ENCODE measurements at places on chromosomes 1 and 21. TPM values are rescaled to one million over a fixed set of nuclear protein-coding genes. Genes with fewer than 3 reads are reported as not detected.
A peak's percentile ranks its signal among the peaks of the same experiment; 100 is the strongest.

Gene DARS2
- 22.8 TPM for total RNA-seq

Gene STIL
- total RNA-seq: 17.2 TPM

Gene TTC3
- total RNA-seq: 332 TPM

Gene F13B
- not detected for total RNA-seq

Gene MAEL
- not detected for total RNA-seq

Gene CIART
- 13.9 TPM for total RNA-seq

Gene FAM167B
- total RNA-seq: 0.18 TPM

Gene KAZN
- total RNA-seq: 5.6 TPM

GRCh38 chr1:78060857-78061563 is 15.2 kb downstream of the GIPC2 start:
- no peak overlapping the region for H3K27ac ChIP-seq
- DNase-seq: no peak
- H3K36me3 ChIP-seq: no peaks in the 10 kb centered on the region
- no peak overlapping the region for H3K4me3 ChIP-seq
- H3K27me3 ChIP-seq: no peaks in the 10 kb centered on the region

GRCh38 chr1:78069784-78070183 is 24.0 kb downstream of the GIPC2 start:
- no peaks in the 10 kb centered on the region for H3K27me3 ChIP-seq
- H3K4me1 ChIP-seq: peaks cover 1% of the 10 kb centered on the region
- no peak for DNase-seq
- no peak overlapping the region for H3K4me3 ChIP-seq
- H3K36me3 ChIP-seq: no peaks in the 10 kb centered on the region
- H3K27ac ChIP-seq: no peak overlapping the region

DNA sequence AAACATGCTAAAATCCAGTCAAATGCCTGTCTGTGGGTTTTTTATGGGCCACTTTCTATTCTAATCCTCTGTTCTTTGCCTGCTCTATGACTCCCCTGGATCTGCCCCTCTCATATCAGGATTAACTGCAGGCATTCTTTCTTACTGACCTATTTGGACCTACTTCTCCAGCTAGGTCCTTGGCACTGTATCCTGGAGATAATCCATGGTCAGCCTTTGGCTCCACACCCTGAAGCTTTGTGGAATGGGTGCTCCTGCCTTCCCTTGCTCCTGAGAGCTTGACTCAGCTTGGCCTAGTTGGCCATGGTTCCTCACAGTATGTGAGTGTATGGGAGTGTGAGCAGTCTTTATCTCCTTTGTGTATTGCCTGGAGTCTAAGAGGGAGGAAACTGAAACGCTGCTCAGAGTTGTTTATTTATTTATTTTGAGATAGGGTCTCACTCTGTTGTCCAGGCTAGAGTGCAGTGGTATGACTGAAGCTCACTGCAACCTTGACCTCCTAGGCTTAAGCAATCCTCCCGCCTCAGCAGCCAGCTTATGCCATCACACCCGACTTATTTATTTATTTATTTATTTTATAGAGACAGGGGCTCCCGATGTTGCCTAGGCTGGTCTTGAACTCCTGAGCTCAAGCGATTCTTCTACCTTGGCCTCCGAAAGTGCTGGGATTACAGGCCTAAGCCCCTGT is 28.7 kb upstream of the CDC14A start:
- H3K36me3 ChIP-seq: no peaks in the 10 kb centered on the region
- H3K4me3 ChIP-seq: no peak overlapping the region
- no peaks in the 10 kb centered on the region for H3K4me1 ChIP-seq
- DNase-seq: no peak
- H3K27me3 ChIP-seq: peaks cover 2% of the 10 kb centered on the region

DNA sequence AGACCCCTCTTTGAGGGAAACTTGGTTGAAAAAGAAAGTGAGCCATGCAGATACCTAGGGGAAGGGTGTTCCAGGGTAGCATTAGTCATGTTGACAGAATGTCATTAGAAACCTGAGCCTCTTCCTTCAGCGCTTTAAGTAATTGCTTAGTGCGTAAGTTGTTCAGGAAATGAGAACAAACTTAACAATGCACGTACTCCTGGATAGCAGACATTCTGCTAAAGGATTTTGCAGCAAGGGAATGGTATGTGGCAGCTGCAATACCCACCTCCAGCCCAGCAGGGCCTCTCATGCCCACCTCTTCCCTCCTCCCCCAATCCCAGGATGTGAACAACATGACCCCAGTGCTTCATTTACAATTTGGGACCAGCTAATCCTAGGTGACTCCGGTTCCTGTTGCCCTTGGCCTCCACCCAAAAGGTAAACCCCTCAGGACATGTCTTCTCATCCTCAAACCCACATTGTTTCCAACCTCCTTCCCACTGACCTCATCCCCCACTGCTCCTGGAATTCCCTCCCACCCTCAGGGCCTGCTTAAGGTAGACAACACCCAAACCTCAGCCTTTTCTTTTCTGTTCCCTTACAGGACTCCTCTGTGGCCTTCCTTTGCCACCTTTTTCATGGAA is 98.0 kb upstream of the BCAR3 start:
- H3K4me3 ChIP-seq: no peak overlapping the region
- H3K36me3 ChIP-seq: no peaks in the 10 kb centered on the region
- H3K27me3 ChIP-seq: no peaks in the 10 kb centered on the region
- peak overlapping the region; percentile 1 for H3K27ac ChIP-seq

DNA sequence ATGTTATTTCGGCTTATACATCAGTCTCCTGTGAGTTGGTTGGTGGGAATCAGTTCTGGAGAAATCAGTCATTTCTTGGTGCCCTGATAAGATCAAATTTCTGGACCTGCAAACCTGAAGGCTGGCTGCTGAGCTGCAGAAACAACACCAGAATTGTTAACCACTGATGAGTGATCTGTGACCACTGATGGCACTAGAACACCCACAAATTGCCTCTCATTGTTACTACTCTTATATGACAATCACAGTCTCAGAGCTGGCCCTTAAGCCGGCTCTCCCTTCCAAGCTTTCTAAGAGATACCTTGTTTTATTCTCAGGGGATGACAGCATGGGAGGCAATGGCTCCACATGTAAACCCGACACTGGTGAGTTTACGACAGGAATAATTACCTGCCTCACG is 1.9 kb downstream of the C1orf162 start:
- no peaks in the 10 kb centered on the region for H3K27me3 ChIP-seq
- no peak for DNase-seq
- no peaks in the 10 kb centered on the region for H3K4me1 ChIP-seq
- H3K4me3 ChIP-seq: no peak overlapping the region
- H3K27ac ChIP-seq: no peak overlapping the region

GRCh38 chr1:229209386-229209785 is 61.5 kb upstream of the RAB4A start:
- DNase-seq: peak; percentile 69
- no peaks in the 10 kb centered on the region for H3K36me3 ChIP-seq
- H3K4me1 ChIP-seq: peaks cover 27% of the 10 kb centered on the region
- no peaks in the 10 kb centered on the region for H3K27me3 ChIP-seq
- peak overlapping the region; percentile 99 for H3K27ac ChIP-seq
- no peak overlapping the region for H3K4me3 ChIP-seq

DNA sequence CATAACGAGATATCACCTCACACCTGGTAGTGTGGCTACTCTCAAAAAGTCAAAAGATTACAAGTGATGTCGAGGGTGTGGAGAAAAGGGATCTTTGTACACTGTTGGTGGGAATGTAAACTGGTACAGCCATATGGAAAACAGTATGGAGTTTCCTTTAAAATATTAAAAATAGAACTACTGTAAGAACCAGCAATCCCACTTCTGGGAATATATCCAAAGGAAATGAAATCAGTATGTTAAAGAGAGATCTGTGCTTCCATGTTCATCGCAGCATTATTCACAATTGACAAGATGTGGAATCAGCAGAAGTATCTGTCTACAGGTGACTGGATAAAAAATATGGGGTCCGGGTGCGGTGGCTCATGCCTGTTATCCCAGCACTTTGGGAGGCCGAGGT is 7.6 kb upstream of the PIK3C2B start:
- H3K36me3 ChIP-seq: no peaks in the 10 kb centered on the region
- no peak overlapping the region for H3K27ac ChIP-seq
- H3K27me3 ChIP-seq: peaks cover 16% of the 10 kb centered on the region
- no peaks in the 10 kb centered on the region for H3K4me1 ChIP-seq

- H3K27ac ChIP-seq: no peak overlapping the region
- no peaks in the 10 kb centered on the region for H3K27me3 ChIP-seq
- H3K36me3 ChIP-seq: no peaks in the 10 kb centered on the region
- DNase-seq: peak; percentile 34
- no peak overlapping the region for H3K4me3 ChIP-seq
Observed at GRCh38 chr1:63547621-63548294, 24.4 kb downstream of the EFCAB7 start.

GRCh38 chr1:10693152-10693496 is 103.3 kb downstream of the CASZ1 start:
- H3K27me3 ChIP-seq: peaks cover 20% of the 10 kb centered on the region
- no peaks in the 10 kb centered on the region for H3K36me3 ChIP-seq
- DNase-seq: no peak
- no peak overlapping the region for H3K27ac ChIP-seq

DNA sequence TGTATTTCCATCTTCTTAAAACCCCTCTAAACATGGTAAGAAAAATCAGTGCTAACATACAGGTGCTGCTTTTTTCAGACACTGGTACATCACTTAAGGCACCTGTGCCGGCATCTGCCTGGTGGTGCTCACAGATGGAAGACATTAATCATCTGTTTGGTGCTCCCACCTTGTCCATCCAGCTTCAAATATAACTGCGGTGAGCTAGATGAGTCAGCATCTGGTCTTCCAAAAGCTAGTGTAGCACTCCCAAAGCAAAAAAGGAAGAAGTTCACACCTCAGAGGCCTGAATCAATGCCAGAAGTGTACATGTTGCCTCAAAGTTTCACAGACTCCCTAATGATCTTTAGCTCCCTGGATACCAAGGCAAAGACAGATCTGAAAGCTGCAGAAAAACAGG is 44.4 kb downstream of the TM2D1 start:
- DNase-seq: no peak
- no peak overlapping the region for H3K27ac ChIP-seq
- H3K4me3 ChIP-seq: no peak overlapping the region
- H3K4me1 ChIP-seq: no peaks in the 10 kb centered on the region

DNA sequence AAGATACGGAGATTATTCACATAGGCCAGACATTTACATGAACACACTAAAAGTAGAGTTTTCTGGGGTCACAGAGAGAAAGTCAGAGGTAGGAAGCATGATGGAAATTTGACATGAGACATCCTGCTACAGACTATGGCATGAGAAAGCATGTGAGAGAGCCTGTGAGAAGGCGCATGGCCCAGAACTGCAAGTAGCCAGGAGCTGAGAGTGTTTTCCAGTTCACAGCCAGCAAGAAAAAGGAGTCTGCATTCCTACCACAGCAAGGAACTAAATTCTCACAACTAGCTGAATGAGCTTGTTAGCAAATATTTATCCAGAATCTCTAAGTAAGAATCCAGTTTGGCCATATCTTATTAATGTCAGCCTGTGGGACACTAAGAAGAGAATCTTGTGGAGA is 673.3 kb downstream of the BRINP3 start:
- DNase-seq: no peak
- H3K27me3 ChIP-seq: no peaks in the 10 kb centered on the region
- no peaks in the 10 kb centered on the region for H3K36me3 ChIP-seq
- no peak overlapping the region for H3K4me3 ChIP-seq
- H3K4me1 ChIP-seq: no peaks in the 10 kb centered on the region

DNA sequence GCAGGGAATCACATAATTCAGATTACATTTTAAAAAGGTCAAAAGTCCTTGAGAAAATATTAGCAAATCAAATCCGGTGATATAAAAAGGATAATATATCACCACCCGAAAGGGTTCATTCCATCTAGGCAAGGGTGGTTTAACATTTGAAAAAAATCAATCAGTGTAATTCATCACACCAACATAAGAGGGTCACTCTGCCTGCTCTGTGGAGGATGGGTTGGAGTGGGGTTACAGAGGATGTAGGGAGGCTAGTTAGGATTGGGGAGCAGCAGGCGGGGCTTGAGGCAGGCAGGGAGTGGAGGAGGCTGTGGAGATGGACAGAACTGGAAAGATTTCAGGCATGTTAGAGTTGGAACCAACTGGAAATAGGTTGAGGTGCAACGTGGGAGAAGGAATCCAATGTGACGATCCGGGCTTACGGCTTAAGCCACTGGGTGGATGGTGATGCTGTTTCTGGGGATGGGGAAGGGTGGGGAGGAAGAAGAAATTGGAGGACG is 12.5 kb downstream of the ADORA1 start:
- H3K36me3 ChIP-seq: no peaks in the 10 kb centered on the region
- no peak for DNase-seq

- H3K4me1 ChIP-seq: peaks cover 4% of the 10 kb centered on the region
- H3K4me3 ChIP-seq: no peak overlapping the region
- no peak overlapping the region for H3K27ac ChIP-seq
- H3K36me3 ChIP-seq: no peaks in the 10 kb centered on the region
- peaks cover 4% of the 10 kb centered on the region for H3K27me3 ChIP-seq
Observed at GRCh38 chr1:41914516-41914915, 4.2 kb downstream of the HIVEP3 start.

- no peak overlapping the region for H3K27ac ChIP-seq
- no peak for DNase-seq
- no peaks in the 10 kb centered on the region for H3K4me1 ChIP-seq
- H3K4me3 ChIP-seq: no peak overlapping the region
- no peaks in the 10 kb centered on the region for H3K36me3 ChIP-seq
Observed at GRCh38 chr1:5415606-5416005, 576.6 kb downstream of the NPHP4 start.

DNA sequence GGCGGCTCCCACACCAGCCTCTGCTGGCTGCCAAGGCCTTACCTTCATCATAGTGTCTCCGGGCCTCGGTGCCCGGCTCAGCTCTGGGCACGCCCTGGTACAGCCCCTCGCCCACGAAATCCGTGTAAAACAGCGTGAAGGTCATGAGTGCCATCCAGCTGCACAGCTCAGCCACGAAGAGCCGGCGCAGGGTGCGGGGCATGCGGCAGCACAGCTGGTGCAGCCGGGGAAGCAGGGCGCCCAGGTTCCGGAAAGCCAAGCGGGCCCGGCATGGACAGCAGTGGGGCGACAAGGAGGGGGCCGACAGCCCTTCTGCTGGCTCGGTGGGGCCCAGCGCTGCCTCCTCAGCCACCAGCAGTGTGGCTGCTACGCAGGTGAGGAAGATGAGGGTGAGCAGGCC is 17.5 kb downstream of the SLC45A3 start:
- H3K27ac ChIP-seq: no peak overlapping the region

DNA sequence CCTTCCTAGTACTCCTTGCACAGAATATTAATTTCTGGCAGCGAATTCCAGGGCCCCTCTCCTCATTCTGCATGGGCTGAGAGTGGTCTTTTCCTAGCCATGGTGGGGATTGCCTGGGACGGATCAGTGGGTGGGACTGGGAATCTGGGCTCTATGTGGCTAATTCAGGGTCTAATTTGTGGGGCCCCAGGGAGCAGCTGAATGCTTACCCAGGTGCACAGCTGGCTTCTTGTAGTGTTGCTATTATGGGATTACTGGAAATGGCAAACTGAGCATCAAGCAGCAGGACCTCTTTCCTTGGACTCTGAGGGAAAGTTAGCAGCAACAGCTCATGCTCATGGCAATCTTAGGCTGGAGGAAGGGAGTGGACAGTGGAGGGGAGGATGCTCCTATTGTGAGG is 187.1 kb upstream of the CACNA1E start:
- H3K27ac ChIP-seq: no peak overlapping the region
- DNase-seq: no peak
- H3K4me1 ChIP-seq: no peaks in the 10 kb centered on the region
- H3K27me3 ChIP-seq: no peaks in the 10 kb centered on the region
- H3K4me3 ChIP-seq: no peak overlapping the region

GRCh38 chr1:167104256-167104633 is 10.4 kb downstream of the STYXL2 start:
- no peak overlapping the region for H3K27ac ChIP-seq
- H3K4me3 ChIP-seq: no peak overlapping the region
- H3K4me1 ChIP-seq: no peaks in the 10 kb centered on the region
